ENCODE measurements at places on chromosomes 1 and 21. TPM values are rescaled to one million over a fixed set of nuclear protein-coding genes. Genes with fewer than 3 reads are reported as not detected.

DNA sequence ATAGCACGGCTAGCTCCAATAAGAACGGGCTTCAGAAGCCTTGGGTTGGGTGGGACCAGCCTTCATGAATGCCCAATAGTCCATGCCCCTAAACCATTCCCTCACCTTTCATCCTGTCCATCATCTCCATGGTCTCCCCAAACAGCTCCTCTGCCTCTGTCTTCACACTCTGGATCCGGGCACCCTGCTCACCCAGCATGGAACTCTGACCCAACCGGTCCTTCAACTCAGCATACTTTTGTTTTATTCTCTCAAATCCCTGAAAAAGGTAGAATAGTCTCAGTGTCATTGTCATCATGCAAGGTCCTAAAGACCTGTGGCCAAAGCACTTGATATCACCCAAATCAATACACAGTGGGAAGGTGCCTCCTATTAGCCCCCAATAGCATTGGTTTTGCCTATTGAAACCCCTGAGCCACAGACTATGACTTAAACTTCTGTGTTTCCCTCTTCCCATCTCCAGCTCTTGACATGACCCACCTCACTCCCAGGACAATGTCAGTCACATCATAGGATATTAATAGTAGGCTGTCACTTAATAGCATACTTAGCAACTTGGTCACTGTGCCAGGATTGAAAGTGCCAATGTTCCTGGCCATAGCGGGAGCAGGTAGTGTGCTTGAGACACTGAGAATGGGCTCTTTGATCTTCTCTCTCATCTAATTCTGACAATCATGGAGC is 33.0 kb downstream of the CAMK1G start:
- no peak for DNase-seq

DNA sequence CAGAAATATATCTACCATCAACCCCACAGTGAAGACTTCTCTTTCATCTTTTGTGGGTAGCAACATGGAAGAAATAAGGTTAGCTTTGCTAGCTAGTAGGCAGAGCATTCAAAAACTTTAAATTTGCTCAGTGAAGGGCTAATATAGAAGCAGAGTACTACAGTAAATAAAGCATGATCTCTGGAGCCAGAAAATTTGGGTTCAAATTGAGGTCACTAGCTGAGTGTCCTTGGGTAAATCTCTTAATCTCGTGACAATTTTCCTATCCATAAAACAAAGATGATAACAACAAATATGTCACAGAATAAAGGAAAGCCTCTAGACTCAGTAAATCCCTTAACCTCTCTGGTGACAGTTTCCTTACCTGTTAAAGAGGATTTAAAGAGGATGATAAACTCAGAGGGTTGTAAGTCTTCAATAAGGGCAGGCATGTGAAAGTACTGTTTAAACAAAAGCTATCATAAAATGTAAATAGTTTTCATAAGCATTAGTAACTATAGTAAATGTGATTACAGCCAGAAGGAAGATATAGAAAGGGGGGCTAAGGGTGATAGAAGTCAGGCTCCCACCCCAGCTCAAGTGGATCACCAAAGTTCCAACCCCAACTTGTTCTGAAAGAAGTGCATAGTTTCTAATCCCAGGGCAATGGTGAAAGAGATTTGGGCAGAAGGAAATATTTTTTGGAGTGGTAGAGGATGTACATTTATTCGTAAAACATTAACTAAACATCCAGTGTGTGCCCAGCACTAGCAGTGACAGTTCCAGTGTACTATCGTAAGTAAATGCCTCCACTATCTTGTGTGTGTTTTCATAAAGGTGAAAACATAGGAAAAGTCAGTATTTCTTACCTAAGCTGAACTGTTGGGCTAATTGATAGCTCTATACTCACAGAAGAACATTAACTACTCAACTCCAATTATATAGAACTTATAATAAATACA is 24.8 kb downstream of the TM2D1 start:
- DNase-seq = no peak

Gene CLEC20A
- not detected for total RNA-seq

Gene TAS1R3
- 0.50 TPM for total RNA-seq

Data from astrocyte (in vitro differentiated cells and primary cell).